CD4-positive, alpha-beta T cell treated with Interleukin-4 for 1 hour (primary cell): ENCODE measurements at places on chromosomes 3 and 15.

DNA sequence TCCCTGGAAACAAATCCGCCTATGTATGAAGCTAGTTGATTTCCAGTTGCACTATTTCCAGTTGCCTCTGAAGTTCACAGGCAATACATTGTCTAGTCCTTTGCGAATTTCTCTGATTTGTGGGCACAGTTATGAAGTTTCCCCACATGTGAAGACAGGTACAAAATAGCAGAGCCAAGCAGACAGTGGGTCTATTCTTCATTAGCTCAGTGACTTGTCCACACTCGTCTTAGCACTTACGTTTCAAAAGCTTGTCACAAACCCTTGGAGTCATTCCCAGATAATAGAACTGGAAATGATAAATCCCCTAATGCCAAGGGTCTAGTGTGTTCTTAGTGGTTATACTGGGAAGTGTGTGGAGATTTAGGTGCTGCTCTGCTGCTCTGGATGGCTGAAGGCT, 14.5 kb downstream of the SRPRB start:
- DNase-seq, result no peak

- no peak for DNase-seq
Observed at GRCh38 chr3:194503081-194503531, 16.3 kb upstream of the ATP13A3 start.

DNA sequence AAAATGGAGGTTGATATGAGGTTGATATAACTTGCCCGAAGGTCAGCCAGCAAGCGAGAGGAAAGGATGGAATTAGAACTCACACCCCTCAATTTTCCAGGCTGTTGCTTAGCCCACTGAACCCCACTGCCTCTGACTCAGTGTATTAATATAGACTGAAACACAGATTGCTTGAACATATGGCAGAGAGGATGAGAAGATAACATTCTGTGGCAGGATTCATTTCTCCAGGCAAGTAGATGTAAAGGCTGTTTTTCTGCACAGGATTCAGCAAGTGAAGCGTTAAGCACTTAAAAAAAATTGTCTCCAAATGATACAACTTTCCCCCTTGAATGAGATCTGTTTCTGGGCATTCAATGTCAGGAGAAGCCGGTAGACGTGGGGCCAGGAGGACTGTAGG, 335.2 kb downstream of the GAP43 start:
- DNase-seq, result no peak

DNA sequence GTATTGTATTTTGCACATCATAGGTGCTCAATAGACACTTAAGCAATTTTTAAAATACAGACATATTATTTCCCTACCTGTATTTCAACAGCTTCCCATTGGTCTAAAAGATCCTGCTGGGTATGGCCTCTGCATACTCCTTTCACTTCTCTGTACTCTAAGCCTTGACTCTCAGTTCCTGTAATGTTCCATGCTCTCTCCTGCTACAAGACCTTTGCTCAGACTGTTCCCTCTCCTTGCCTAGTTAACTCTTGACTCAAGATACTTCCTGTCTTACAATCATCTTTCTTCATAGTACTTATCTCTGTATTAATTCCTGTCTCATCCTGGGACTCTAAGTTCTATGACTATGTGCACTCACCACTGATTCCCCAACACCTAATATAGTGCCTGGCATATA, 1.7 kb downstream of the SCN11A start:
- no peak for DNase-seq

GRCh38 chr3:107848351-107848915, 242.4 kb downstream of the CD47 start:
- DNase-seq, result no peak

- DNase-seq, result no peak
Observed at GRCh38 chr3:21094686-21095085, 656.3 kb downstream of the ZNF385D start.

- no peak for DNase-seq
Observed at GRCh38 chr3:25420885-25421284, 7.2 kb upstream of the RARB start.

DNA sequence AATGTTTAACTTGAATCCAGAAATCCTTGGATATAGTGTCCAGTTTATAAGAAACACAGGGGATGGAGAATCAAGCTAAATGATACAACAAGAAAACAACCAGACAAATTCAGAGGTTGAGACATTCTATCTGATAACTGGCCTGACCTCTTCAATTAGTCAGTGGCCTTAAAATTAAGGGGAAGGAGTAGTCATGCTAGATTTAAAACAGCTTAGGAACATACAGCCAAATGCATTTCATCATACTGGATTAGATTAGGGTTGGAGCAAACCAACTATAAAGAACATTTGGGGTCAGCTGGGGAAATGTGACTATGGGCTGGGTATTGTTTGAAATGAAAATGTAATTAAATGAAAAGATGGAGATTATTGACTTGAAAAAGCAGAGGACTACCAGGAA, 53.3 kb downstream of the PPARG start:
- no peak for DNase-seq

DNA sequence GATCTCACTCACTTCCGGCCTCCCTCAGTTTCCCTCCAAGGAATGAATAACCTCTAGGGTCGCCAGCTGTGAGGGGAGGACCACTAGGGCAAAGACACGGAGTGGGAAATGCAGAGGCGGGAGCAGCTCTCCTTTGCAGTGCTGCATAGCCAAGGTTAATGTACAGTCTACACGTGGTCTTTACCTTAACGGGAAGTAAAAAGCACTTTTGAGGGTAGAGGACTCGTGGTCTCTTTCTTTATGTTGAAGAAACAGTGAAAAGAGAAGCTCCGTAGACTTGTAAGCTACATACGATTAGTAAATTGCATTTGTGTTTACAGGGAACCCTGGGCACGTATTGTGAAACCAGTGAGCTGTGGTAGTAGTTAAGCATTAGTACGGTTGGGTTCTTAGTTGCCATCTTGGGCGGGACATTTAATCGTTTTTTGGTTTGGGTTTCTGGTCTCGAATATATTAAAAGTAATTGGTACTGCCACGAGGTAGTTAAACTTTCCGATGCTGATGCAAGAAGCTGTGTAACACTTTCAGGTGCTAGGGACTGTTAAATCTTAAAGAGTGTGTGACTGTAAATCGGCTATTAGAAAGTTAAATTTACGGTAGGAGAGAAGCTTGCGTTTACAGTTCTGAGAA, 828 bp downstream of the U2SURP start:
- DNase-seq, result no peak

DNA sequence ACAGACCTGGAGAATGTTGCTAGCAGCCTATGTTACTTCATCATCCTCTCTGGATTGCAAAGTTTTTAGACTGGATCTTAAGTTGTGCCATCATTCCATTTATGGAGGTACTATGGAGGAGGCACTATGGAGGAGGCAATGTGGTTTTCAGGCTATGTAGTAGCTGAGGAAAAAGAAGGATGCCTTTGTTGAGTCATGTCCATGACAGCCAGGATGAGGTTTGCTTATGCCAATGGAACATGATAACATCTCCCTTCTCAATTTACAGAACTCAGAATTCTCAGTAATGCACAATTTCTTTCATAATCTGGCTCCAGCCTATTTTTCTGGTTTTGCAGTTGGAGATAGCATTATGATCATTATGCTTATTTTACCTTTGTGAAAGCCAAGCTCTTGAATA, 65.9 kb upstream of the TMEM108 start:
- DNase-seq, result no peak

DNA sequence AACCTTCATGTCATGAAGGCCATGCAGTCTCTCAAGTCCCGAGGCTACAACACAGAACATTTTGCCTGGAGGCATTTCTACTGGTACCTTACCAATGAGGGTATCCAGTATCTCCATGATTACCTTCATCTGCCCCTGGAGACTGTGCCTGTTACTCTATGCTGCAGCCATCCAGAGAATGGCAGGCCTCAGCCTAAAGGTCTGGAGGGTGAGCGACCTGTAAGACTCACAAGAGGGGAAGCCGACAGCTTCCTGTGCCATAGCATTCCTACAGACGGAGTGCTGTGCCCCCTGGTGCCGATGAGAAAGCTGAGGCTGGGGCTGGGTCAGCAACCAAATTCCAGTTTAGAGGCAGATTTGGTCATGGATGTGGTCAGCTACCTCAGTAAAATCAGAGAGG, 51.3 kb upstream of the CADPS start:
- DNase-seq, result no peak

DNA sequence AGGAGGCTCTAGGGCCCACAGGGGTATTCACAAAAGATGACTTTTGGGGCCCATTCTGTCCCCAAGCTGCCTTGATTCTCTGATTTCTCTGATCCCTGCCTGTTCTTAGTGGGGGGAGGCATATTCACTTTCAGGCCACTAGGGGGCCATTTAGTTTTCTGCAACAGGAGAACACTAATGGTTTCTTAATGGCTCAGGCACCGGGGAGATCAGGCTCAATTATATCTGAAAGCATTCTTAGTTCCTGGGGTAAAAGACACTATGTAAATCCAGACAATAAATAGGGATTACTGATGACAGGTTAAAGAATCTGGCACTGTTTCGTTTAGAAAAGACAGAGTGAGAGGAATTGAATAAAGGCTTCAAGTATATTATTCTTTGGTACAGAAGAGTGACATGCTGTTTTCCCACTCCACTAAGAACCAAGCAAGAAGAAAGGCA, 2.5 kb upstream of the INAFM2 start:
- peak; percentile 81 for DNase-seq

GRCh38 chr3:44932986-44933944, 42.7 kb downstream of the ZDHHC3 start:
- no peak for DNase-seq

GRCh38 chr3:16335772-16336645, 71.0 kb downstream of the OXNAD1 start:
- DNase-seq, result no peak

- DNase-seq, result no peak
Observed at GRCh38 chr3:72213296-72214065, 428.5 kb upstream of the PROK2 start.

DNA sequence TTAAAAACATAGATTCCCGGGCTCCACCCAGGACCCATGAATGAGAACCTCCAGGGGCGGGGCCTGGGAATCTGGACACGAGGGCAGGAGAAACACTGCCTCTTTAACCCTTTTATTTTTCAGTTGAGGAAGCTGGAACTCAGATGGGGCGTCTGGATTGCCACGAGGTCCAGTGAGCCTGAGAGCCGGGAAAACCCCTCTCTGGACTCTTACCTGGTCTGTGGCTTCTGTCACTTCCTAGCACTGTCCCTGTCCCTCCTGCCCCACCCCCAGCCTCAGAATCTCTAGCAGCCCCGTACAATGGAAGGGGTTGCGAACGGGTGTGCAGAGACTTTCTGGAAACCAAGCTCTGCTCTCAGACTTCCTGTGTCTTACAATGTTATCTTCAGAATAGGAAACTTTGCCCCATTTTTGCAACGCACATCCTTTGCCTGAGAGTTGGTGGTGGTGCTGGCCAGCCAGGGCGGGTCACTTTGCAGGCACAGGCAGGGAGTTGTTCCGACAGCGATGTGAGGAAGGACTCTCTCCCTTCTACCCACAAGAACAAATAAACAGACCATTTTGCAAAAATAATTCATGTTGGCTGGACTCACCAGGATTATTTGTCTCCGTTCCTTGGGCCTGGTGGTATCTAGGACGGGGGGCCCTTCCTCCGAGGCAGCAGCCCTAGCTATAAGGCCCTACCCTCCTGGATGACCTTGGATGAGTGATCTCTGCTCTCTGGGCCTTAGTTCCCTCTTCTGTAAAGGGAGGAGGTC, 59.1 kb downstream of the SMAD6 start:
- DNase-seq, result no peak
